ENCODE measurements at places on chromosomes 1 and 21. TPM values are rescaled to one million over a fixed set of nuclear protein-coding genes. Genes with fewer than 3 reads are reported as not detected.

FAM3B gene
- 0.72 TPM for total RNA-seq

TSACC gene
- not detected for total RNA-seq

AADACL4 gene
- total RNA-seq: not detected

SPATA21 gene
- total RNA-seq: not detected

SLAMF7 gene
- total RNA-seq: 3.4 TPM

MAEL gene
- total RNA-seq: not detected

LAPTM5 gene
- 0.21 TPM for total RNA-seq

GUCA2B gene
- total RNA-seq: not detected

CYP4A11 gene
- total RNA-seq: not detected

OR6F1 gene
- total RNA-seq: not detected

TRIM17 gene
- 2.2 TPM for total RNA-seq

AMY2A gene
- not detected for total RNA-seq

PCP4 gene
- not detected for total RNA-seq

FGGY gene
- total RNA-seq: 29.2 TPM

C1orf167 gene
- total RNA-seq: not detected

MTFR1L gene
- total RNA-seq: 19.5 TPM

GNAT2 gene
- total RNA-seq: 0.64 TPM

SZT2 gene
- 11.7 TPM for total RNA-seq

IRF6 gene
- total RNA-seq: 613 TPM

PDC gene
- not detected for total RNA-seq

COL9A2 gene
- total RNA-seq: not detected

FCER1G gene
- total RNA-seq: not detected

PDZK1IP1 gene
- total RNA-seq: 73.0 TPM

ASTN1 gene
- under 0.01 TPM for total RNA-seq

SGIP1 gene
- 1.4 TPM for total RNA-seq

AGT gene
- 0.24 TPM for total RNA-seq

TRNP1 gene
- 42.2 TPM for total RNA-seq

DCDC2B gene
- under 0.01 TPM for total RNA-seq

AADACL3 gene
- total RNA-seq: not detected

ELF3 gene
- 77.4 TPM for total RNA-seq

MFAP2 gene
- 22.4 TPM for total RNA-seq

FCRL4 gene
- not detected for total RNA-seq

Data from tracheal epithelial cell (primary cell).